Stimulated activated CD8-positive, alpha-beta memory T cell treated with anti-CD3 and anti-CD28 coated beads, Interleukin-7, amount 100 ng/mL, for 4 hours (primary cell): ENCODE measurements at places on chromosomes 7 and 10.

- DNase-seq: no peak
Measured at GRCh38 chr10:44660271-44660670, 250.9 kb upstream of the TMEM72 start.

- DNase-seq: no peak
Measured at GRCh38 chr7:8105449-8106095, 137.0 kb downstream of the GLCCI1 start.

- DNase-seq: no peak
Measured at GRCh38 chr7:50595491-50596102, 30.4 kb upstream of the DDC start.

DNA sequence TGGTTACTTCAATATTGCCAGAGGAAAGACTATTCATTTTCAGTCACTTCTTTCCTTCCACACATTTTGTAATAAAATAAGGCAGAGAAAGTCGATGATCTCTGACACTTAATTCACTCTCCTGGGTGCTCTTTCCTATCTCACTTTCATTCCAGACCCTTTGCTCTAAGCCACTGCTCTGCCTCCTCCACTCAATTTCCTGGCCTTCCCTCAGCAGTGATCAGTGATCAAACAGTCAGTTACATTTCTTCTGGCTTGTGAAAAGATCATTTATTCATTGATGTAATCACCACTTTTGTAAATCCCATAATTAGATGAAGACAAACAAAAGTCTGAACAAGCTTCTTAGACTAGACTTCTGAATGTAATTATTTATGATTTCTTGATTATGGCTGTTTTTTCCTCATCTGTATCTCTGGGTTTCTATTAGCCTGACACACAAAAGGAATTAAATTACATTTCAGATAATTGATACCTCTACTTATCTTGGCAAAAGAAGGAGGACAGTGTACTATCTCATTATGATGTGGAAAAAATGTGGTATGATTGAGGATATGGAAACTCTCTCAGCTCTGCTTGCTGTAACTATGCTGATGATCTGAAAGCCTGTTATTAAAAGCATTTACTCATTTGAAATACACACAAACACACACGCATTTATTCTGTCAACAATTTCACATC is 1102.3 kb downstream of the GRM8 start:
- no peak for DNase-seq

- DNase-seq: no peak
Measured at GRCh38 chr7:20831451-20831850, 44.8 kb upstream of the SP8 start.

DNA sequence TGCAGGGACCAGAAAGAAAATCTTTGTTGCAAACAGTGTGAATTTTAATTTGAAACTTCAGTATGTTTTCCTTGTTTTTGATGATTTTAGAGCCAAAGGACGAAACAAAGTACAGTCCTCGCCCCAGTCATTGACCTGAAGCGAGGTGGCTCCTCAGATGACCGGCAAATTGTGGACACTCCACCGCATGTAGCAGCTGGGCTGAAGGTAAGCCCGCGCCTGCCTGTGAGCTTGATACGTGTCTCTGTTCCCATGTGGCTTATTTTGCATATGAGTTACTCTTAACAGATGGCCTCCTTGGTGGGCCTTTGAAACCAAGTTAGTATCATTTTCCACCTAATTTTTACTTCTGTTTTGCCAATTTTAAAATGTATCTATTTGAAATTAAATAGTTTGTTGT is 12.3 kb downstream of the RBM17 start:
- DNase-seq: no peak

DNA sequence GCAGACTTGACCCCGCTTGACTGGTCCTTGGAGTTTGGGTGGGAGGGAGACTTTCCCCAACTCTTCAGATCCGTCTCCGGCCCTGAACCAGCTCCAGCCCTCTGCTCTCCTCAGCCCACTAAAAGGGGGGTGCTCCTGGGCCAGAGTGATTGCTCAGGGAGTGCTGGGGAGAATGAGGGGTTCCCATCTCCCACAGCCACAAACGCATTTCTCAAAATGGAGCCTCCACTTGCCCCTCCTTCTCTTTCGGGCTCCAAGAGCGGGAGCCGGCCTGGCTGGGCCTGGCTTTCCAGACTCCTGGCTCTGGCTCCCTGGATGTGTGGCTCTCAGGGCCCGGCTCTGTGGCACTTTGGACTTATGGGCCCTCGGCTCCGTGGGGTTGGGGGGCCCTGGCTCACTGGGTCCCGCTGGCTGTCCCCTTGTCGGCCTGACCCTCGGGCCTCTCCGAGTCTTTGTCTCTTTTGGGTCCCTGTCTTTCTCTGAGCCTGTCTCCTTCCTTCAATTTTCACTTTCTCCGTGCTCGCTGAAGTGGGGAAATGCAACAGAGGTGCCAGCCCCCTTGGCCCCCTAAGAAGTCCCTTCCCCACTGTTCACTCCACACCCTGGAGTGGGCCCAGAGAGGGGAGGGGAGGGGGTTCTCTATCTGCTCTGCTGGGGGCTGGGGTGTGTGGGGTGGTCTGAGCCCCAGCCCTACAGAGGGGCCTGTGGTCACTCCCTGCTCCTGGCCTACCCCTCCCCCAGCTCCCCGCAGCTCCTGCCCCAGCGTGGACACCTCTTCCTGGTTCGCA is 713 bp downstream of the LZTS2 start:
- DNase-seq: no peak

GRCh38 chr10:13006037-13006436 is 4.5 kb upstream of the CCDC3 start:
- no peak for DNase-seq

- DNase-seq: no peak
Measured at GRCh38 chr10:127194111-127194510, 2.3 kb downstream of the INSYN2A start.

- no peak for DNase-seq
Measured at GRCh38 chr10:46305079-46305818, 18.5 kb downstream of the ANTXRL start.

DNA sequence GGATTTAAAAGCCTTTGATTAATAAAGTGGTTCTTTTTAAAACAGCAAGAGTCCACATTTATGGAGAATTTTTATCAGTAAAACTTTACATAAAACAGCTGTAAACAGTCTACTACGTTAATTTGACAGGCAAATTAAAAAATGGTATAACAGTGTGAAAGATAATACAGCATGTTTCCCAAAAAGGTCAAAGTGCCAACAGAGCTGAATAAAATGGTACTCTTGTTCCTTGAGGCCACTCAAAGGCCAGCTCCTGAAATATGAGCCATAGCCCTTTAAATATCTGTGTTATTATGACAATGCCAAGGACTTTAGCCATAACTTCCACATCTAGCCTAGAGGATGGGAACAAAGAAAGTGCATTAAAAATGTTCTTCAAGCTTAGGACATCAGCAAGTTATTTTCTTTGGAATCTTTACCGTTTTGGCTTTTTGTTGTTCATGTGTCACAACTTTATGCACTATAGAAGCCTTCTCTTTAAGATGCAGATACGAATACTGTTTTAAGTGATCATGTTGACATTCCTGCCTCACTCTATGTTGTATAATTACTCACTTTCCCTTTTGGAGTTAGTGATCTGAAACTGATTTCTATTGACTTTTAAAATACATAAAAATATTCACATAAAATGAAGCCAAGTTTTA is 165.6 kb downstream of the RNLS start:
- no peak for DNase-seq

DNA sequence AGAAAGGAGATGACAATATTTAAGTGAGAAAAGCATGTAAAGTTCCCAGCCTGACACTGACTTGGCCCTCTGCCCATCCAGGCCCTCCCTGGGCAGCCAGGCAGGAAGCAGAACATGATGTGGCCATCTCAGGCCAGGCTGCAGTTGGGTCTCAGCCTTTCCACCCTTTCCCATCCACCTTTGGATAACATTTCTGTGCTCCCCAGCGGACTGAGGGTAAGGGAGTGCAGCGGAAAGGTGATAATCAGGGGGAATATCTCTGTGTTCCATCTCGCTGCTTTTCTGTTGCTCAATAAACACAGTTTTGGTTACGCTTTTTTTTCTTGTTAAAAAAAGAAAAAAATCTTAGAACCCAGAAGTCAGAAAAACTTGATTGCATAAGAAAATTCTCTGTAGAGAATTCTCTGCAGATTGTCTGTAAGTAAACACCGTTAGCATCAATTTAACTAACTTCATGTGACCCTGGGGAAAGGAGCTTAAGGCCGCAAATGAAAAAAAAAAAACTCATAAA is 37.2 kb upstream of the TARP start:
- DNase-seq: no peak

DNA sequence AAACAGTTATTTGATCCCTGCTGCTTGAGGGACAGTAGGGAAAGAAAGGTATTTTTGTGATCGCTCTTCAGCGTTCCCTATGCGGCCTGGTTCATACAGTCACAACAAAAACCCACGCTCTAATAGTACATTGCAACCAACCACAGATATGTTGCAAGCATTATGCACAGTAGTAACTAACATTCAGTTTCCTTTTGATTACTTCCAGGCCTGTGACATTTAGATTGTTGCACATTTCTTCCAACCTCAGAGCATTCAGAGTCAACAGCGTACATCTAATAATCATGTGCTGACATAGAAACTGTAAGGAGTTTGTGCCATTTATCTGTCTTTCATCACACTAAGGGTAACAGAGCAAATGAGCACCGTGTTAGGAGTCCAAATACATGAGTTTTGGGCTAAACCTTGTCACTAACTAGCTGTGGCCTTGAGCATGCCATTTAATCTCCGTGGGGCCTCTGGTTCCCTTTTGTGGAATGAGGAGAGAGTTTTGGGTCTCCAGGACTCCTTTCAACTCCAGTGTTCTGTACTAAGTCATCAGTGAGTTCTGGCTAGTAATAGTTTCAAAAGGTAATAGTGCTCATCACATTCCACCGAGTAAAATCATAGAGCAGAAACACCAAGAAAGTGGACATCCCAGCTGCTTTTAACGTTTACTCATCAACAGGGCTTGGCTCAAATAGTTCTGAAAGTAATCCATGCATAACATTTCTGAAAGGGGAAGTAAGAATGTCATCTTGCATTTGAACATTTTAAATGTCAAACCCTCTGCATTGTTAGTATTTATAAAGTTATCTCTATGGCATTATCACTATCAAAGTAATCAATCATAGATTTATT is 99.0 kb upstream of the FZD1 start:
- no peak for DNase-seq

GRCh38 chr7:45646996-45647825 is 73.0 kb downstream of the ADCY1 start:
- no peak for DNase-seq

- no peak for DNase-seq
Measured at GRCh38 chr10:93482145-93482834, at the start of gene MYOF. TSS of gene MYOF (minus strand) at chr10:93482334. CDS start at chr10:93482194, 140 bp downstream.

DNA sequence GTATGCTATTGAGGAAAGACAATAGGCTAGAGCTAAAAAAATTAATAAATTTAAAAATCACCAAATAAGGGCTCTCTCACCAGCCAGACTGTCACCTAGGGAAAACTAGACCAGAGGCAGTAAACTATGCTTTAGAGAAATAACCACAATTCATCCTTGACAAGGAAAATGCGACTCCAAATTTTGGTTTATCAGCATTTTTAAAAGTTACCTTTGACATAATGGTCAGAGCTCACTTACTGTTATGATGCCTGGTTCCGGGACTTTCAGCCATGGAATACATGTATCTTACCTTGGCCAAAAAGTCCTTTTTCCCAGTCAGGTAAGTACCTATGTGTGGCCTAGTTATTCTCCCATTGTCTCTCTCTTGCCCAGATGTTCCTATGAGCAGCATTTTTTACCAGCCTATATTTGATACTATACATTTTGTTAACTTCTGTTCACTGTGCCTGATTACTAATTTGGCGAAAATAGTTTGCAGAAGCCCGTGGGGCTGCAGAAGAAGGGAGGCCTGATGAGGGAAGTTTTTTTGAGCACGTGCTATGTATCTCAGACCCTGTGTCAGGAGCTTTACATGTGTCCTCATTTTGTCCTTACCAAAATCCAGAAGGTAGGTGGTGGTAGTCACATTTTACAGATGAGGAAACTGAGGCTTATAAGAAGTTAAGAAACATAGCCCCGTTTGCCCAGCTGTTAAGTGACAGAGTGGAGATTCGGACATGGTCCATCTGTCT is 149.7 kb downstream of the CELF2 start:
- DNase-seq: no peak
